Inflammatory macrophage treated with lipopolysaccharide for 1 hour (primary cell): ENCODE measurements at places on chromosomes 13 and 19.

GRCh38 chr13:29991343-29991742 is 140.9 kb upstream of the UBL3 start:
- no peak for DNase-seq

DNA sequence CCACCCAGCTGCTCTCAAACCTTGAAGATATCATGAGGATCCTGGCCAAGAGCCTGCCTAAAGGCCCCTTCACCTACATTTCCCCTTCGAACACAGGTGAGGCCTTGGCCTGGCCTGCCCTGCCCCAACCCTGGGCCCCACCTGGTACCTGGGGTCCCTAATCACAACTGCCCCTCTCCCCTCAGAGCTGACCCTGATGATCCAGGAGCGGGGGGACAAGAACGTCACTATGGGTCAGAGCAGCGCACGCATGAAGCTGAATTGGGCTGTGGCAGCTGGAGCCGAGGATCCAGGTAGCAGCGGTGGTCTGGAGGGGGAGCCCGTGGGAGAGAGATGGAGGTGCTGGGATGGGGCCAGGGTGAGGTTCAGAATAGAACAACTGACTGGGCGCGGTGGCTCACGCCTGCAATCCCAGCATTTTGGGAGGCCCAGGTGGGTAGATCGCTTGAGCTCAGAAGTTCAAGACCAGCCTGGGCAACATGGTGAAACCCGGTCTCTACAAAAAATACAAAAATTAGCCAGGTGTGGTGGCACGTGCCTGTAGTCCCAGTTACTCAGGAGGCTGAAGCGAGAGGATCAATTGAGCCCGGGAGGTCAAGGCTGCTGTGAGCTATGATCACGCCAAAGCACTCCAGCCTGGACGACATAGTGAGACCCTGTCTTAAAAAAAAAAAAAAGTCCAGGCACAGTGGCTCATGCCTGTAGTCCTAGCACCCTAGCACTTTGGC is 17.5 kb downstream of the DDX39A start:
- no peak for DNase-seq

DNA sequence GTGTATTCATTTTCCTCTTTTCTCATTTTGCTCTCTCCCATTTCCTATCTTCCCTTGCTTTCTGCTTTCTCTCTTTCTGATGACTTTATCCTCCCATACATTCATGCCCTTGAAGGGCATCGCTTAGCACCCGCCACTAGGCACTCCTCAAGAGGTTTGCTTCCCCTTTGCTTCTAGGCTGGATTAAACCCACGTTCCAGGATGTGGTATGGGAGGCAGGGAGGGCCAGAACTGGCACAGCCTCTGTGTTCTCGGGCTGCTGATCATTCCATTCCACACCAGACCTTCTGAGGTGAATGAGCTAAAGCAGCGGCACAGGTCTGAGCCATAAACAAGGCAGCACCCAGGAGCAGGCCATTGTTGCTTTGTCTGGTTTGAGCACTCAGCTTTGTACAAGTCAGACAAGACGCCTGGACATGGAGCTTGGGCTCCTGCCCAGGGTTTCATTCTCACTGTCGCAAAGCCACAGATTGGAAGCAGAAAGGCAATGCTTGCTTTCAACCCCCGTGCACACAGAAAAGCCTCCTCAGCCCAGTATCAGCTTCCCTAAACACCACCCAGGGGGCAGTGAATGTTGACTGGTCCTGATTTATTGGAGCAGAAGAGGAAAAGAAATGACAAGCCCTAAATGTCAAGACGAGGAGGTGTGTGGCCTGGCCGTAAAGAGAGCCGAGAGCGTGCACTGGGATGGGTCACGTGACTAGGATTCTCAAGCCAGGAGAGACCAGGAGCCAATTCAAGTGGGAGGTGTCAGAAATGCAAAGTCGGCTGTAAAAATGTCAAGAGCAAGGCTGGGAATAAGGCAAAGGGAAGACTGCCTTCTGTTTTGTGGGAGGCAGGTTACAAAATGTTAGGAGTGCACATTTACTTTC is 218.0 kb upstream of the SERP2 start:
- no peak for DNase-seq

DNA sequence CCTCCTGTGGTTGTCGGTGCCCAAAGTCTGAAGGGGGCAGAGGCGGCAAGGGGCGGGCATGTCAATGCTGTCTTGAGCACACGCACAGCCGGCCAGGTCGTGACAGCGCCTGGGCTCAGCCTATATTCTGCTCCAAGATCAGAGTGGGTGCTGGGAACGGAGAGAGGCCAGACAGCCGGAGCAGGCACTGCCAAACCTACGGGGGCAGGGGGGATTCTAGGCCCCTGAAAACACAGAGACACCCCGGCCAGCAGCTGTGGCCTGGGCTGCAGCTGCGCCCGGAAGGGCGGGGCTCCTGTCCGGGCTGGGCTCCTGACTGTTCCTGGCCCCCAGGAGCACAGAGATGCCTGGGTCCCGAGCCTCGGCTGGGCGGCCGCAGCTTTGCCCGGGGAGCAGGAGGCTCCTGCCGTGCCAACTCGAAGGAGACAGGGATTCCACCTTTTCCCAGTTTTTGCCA is 2662.9 kb upstream of the PCDH20 start:
- DNase-seq: no peak

DNA sequence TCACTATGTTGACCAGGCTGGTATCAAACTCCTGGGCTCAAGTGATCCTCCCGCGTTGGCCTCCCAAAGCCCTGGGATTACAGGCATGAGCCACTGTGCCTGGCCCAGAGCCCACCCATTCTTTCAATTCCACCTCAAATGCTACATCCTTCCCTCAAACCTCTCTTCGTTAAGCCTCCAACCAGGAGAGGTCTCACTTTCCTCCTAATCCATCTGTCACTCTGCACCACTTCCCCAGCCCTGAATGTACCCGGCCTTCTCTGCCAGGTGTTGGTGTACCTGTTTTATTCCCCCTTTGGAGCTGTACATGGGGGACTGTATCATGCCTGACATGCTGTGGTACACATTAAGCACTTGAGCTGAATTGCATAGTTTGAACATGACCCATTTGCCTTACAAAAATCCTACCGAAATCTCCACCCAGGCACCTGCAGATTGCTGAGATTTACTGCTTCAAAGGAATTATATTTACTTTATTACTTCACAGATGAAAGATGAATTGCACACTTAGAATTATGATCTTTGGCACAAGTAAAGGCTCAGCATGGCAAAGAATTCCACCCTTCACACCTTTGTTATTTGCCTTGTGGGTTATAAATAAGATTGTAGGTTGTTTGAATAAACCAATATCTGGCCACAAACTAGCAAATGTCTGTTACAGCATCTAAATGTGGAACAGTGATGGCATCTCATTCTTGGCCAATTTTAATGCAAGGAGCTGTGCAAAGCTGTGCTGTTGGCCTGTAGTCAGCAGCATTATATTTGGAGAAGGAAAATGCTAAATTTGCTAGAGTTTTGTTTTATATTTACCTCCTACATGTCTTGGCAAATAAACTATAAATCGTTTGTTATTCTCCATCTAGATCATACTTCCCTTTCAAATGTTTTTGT is 15.6 kb upstream of the WASF3 start:
- no peak for DNase-seq

GRCh38 chr13:98189841-98190505 is 12.9 kb upstream of the RNF113B start:
- DNase-seq: no peak

DNA sequence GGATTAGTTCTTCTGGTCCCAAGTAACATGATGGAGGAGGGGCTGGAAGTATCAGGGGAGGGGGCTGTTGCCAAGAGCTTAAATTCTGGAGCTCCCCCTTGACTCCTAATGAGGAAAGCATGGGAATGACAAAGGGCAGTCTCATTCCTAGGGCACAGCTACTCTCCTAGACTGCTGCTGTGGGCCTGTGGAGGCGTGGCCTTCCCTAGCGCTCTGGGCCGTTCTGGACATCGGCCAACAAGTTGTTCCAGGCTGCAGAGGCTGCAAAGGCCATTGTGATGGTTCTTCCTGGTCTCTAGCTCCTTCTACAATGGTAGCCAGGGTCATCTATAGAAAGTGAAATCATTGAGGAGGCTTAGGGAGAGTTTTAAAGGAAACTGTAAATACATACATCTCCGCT is 916.6 kb downstream of the DIAPH3 start:
- no peak for DNase-seq

DNA sequence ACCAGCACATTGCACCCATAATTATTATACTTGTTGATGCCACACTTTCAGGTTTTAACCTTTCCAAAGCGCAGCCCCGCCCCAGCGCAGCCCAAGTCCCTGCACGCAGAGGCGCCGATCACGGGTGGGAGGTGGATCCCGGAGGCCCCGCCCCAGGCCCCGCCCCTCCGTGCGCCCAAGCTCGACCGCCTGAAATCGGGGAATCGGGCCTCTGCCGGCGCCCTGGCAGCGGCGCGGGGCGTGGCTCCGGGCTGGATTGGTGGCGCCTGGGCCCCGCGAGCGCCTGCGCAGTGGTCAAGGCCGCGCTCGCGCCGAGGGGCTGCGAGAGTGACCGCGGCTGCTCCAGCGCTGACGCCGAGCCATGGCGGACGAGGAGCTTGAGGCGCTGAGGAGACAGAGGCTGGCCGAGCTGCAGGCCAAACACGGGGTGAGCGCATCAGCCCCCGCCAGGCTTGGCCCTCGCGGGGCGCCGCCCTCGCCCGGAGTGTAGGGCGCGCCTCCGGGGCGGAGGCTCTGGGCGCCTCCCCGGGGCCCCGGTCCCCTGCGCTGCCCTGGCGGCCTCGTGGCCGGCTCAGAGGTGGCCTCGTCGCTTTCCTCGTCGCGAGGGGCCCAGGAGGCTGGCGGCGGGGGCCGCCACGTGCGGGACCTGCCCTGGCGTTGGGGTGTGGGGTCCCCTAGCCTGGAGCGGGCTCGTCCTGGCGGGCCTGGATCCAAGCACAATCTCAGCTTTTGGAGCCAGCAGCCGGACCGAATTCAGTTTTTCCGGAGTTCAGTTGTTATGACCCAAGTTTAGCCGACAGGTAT is at the start of gene PDCD5:
TSS of gene PDCD5 (plus strand) at position 290 of the 804 bp plus-strand sequence. CDS start at position 362, 72 bp downstream.
- DNase-seq: peak; percentile 97

GRCh38 chr19:4102339-4103079 is 21.4 kb downstream of the MAP2K2 start:
- no peak for DNase-seq

DNA sequence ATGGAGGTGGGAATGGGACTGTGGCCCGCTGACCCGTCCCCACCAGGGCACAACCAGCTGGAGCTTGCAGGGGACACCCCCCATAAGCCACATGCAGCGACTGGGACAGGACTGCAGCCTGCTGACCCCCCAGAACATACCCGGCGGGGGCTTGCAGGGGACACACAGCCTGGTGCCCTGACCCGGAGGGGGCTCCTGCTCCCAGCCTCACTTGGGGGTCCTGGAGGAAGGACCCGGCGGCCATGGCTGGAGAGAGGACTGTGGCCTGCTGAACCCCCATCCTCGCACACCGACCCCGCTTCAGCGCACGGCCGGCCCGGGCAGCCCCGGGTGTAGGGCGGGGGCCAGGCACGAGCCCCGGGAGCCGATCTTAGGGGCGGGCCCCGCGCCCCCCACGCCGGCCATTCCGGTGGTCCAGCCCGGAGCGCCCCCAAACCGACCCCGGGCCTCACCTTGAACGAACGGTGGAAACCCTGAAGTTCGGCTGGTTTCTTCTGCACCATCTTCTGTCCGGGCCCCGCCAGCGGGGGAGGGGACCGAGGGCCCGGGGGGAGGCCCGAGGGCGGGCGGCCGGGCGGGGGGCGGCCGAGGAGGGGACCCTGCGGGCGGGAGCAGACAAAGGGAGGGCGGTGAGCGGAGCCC is 574 bp downstream of the MKNK2 start:
- no peak for DNase-seq

- DNase-seq: no peak
Observed at GRCh38 chr19:17832443-17833208, 11.3 kb upstream of the INSL3 start.

- DNase-seq: no peak
Observed at GRCh38 chr13:35471706-35472322, 4.7 kb downstream of the MAB21L1 start.

GRCh38 chr19:11452620-11453310 is 17.3 kb downstream of the PRKCSH start:
- no peak for DNase-seq
